NCI-H446 treated with DMSO at 0.1 percent for 48 hours (cell line): ENCODE measurements at places on chromosomes 1 and 21.

DNA sequence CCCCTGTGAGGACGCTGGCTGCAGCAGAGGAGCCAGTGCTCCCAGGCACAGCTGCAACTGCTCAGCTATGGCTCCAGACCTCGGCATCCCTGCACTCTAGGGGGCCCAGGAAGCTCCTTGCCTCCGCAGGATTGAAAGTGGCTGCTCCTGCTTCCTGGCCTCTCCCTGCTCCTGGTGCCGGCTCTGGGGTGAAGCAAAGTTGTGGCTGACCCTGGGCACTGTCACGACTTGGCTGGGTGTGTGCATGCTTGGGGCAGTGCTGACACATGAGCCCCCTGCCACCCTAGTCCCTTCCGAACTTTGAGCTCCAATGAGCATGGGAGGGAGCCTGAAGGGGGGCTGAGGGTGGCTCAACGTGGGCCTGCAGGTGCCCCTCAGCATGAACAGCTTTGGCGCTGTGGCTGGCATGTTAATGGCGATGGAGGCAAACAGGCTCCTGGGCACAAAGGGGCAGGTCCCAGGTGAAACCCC is 1512.2 kb downstream of the KCNT2 start:
- DNase-seq, result no peak

DNA sequence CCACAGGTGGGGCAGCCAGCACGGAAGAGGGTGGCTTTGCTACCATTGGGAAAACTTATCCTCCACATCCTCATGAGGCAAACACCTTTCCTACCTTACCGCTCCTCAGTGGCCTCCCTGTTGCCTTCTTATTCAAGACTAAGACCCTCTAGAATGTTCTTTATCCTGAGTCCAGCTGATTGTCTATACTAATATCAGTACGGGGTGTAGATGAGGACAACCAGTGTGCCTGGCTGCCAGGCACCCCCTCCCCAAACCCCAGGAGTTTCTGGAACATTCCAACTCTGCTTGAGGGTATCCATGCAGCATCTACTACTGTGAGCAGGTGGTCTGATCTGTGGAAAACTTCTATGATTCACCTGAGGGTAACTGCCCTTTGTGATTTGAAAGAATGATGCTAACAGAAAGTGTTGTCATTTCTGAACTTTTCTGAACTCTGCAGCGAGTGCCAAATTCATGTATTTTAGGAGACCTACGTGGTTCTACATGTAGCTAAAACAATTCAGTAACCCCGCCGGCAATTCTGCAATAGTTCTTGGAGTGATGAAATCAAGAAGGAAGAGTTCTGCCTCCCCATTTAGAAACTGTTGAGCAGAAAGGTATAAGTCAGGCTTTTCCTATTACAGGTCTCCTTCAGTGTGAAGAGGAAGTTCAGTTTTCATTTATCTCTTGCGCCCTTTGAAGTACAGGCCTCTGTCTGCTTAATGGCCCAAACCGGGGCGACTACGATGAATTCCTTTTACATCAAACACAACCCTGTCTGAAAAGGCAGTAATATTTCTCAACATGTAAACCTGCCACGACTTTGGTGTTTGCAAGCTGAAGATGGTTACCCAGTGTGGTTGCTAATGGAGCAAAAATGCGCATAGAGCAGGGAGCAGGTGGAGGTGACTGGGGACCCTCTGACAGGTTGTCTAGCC is 80.4 kb downstream of the RUNX1 start:
- DNase-seq, result no peak

GRCh38 chr1:209569455-209570207 is 13.9 kb upstream of the CAMK1G start:
- DNase-seq, result peak; percentile 55

DNA sequence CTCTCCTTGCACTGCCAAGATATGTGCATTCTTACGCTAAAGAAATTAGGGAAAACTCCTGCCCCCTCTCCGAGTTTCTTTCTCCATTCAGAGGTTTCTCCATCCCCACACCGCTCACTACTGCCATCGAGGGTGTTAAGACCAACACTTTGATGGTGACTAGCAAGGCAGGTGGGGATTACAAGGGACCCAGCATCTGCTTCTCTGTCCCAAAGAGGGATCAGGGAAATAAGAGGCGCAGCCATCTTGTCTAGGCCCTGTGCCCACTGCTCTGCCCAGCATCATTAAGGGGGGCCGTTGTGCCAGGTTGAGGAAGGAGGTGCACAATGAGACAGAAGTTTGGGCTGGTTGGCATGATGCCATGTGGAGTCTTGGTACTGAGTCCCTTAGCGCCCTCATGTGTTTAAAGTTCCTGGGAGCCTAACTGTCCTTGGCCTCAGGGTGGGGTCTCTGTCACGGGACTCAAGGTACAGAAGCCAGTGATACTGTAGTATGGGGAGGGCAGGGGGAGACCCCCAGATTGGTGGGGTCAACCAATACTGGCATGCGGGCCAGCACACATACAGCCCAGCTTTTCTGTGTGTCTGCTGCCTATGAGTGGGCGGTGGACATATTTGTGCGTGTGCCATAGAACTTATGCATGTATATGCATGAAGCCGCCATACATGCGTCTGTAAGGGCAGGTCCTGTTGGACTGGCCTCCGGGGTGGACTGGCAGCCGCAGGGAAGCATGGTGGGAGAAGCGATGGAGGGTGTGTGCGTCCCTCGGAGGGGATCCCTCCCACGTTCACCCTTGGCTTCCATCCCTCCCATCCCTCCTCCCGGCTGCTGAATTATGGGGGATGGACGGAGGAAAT is 5.5 kb downstream of the EFNA3 start:
- DNase-seq, result peak; percentile 33

- DNase-seq, result no peak
Measured at GRCh38 chr1:78919150-78919549, 87.4 kb downstream of the ADGRL4 start.

GRCh38 chr1:30885570-30886522 is 22.7 kb downstream of the SDC3 start:
- no peak for DNase-seq

DNA sequence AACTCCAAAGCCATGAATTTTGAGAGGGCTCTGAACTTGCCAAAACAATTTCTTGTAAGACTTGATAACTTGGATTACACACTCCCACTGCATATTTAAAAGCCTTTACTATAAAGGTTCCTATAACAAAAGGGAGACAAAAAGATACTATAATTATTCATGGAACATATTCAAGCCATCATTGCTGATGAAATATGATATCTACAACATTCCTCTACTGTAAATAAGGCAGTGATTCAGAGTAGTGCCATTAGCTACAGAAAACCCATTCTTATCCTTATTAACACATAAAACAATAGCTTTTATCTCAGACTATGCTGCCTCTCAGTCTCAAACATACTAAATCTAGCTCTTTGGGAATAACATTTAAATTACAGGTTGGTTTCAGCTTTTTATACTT is 675.5 kb upstream of the CXADR start:
- no peak for DNase-seq

DNA sequence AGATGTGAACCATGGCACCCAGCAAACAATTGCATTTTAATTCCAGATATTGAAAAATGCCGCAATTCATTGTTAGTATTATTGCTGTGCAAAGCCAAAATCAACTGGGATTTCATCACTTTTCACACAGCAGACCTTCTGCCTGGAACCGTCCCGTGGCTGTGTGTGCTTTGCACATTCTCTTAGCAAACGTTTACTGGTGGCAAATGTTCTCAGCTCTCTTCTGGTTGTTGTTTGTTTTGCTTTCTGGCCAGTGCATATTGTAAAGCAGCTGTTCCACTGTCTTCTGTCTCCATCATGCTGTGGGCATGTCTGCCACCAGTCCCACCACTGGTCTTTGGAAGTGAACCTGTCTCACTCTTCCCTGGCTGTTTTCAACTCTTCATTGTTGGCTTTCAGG is 19.8 kb upstream of the TTLL10 start:
- DNase-seq, result no peak

GRCh38 chr1:16048573-16049189 is 5.1 kb downstream of the CLCNKB start:
- no peak for DNase-seq

DNA sequence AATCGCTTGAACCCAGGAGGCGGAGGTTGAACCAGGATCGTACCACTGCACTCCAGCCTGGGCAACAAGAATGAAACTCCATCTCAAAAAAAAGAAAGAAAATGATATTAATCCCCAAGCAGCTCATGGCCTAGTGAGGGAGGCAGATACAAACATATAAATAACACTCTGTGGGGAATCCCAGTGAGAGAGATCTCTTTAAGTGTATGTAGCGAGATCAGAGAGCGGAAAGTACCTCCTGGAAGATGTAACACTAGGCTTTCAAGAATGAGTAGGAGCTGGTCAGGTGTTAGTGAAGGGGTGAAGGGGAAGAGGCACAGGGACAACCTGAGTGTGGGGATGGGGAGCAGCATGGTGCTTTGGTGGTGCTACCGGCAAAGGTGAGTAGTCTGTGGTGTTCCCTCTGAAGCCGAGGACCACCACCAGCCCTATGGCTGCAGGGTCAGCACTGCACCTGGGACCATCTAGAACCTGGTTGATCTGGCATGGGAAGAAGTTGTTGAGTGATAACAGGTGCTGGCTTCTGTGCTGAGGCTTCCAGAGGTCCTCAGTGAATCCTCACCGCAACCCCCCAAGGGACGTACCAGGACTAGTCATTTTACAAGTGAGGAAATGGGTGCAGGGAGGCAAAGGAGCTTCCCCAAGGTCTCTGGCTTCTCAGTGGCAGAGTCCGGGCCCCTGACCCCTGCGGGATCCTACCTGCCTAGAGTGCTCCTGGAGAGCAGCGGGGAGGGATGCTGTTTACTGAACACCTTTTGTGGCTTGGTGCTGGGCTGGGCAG is 367.6 kb upstream of the VAMP3 start:
- DNase-seq, result no peak

- DNase-seq, result no peak
Measured at GRCh38 chr21:34703571-34703970, 34.8 kb downstream of the CLIC6 start.

- DNase-seq, result no peak
Measured at GRCh38 chr1:101364370-101365120, 127.7 kb downstream of the S1PR1 start.

DNA sequence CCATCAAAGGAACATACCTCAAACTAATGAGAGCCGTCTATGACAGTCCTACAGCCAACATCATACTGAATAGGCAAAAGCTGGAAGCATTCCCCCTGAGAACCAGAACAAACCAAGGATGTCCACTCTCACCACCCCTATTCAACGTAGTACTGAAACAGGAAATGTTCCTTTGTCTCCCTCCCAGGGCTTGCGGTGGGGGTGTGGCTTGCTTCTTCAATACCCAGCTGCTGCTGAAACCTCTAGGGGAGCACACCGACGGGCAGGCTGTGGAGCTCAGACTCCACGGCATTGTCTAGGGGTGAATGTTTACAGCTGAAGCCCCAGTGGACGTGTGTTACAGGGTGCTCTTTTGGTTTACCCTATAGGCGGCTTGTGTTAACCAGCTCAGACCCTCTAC is 30.5 kb upstream of the B3GALT2 start:
- DNase-seq, result no peak

- DNase-seq, result no peak
Measured at GRCh38 chr21:40481764-40482163, 365.2 kb downstream of the DSCAM start.
